ENCODE measurements at places on chromosomes 5 and 9. TPM values are rescaled to one million over a fixed set of nuclear protein-coding genes. Genes with fewer than 3 reads are reported as not detected.

DNA sequence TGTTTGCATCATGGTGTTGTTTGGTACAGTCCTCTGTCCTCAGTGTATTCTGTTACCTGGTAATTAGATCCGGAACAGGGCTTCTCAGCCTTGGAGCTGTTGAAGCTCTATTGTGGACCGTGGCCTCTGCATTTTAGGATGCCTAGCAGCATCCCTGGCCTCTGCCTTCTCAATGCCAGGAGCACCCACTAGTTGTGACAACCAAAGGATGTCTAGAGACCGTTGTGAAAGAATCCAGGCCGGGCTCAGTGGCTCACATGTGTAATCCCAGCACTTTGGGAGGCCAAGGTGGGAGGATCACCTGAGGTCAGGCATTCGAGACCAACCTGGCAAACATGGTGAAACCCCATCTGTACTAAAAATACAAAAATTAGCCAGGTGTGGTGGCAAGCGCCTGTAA is 159.6 kb downstream of the CACNA1B start:
- no peak for DNase-seq

- DNase-seq: no peak
These were observed 11.5 kb downstream of the PDLIM4 start for GRCh38 chr5:132268769-132269551.

Gene NEURL1B
- total RNA-seq: 0.10 TPM

- no peak for DNase-seq
These were observed 209.8 kb downstream of the CWC27 start for GRCh38 chr5:64978546-64978945.

- no peak for DNase-seq
These were observed 25.3 kb downstream of the AP3B1 start for GRCh38 chr5:78269088-78269703.

DNA sequence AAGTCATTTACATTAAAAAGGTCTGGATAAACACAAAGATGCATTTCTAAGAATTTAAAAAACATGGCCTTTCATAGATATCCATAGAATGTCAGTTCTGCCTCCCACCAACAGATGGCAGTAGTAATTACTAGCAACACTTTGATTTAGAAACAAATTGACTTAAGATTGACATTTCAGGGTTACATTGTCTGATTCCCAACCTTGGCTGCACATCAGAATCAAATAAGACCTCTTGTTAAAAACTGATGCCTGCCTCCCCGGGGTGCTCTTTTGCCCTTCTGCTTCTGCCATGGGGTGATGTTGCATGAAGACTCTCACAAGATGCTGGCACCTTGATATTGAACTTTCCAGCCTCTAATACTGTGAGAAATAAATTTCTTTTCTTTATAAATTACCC is 146.2 kb upstream of the GPR151 start:
- DNase-seq: no peak

DNA sequence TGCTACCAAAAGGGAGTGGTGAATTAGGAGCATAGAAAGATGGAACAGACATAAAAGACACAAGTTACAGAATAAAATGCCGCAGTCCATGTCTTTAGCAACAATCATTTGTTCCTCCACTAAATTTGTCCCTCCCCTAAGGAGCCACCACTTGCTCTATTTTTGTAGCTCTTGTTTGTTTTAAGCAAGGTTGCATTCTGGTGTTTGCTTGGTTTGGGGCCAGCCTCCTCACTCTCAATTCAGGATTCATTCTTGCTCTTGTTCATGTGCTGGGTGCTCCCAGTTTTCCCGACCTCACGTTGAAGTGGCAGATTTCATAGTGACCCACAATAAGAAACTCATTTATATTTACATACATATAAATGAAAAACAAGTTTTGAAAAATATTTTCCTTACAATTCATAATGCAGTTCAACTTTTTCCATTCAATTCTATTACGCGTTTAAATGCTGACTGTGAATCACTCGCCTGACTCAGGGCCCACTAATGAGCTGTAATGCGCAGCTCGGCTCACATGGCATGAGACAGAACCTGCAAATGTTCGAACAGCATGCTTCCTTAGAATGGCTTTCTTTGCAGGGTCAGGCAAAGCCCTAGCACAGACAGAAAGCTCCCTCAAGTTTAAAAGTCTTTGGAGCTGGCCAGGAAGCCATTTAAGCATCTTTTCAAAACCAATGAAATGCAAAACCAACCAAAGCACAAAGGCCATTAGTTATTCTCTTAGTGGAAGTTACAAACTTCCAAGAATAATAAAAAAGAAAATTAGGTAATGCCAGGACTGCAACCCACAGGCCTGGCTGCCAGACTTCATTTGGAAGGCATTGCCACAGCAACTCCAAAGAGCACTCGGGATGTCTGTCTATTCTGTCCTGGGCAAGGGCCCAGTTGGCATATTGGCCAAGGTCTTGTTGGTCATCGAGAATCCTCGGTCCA is 41.7 kb downstream of the RETREG1 start:
- DNase-seq: no peak

DNA sequence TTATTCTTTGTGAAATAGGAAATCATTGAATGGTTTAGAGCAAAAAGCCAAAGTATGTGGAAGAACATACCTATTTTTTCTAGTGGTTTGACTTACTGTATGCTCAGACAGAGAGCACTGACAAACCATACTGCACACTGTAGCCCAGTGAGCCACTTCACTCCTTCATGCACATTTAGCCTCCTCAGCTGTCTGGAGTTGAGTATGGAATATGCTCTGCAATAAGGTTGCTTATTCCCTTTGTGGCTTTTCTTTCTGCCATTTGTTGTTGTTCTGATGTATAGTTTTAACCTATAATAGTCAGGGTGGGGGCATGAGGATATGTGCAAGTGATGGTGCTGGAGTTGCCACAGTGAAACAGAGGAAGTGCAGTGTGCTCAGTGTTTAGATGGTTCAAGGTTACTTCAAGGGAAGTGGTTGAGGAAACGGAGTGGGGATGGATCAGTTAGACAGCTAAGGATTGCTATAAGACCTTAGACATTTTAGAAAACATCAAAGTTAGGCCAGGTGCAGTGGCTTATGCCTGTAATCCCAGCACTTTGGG is 100.7 kb downstream of the CDC42SE2 start:
- no peak for DNase-seq

- DNase-seq: no peak
These were observed 1.2 kb upstream of the BTF3 start for GRCh38 chr5:73496984-73497457.

Gene ZBED3
- 8.0 TPM for total RNA-seq

Gene NTRK2
- total RNA-seq: not detected

Gene MAP3K1
- 10.6 TPM for total RNA-seq

Gene CCDC192
- not detected for total RNA-seq

Gene RXRA
- total RNA-seq: 11.0 TPM

DNA sequence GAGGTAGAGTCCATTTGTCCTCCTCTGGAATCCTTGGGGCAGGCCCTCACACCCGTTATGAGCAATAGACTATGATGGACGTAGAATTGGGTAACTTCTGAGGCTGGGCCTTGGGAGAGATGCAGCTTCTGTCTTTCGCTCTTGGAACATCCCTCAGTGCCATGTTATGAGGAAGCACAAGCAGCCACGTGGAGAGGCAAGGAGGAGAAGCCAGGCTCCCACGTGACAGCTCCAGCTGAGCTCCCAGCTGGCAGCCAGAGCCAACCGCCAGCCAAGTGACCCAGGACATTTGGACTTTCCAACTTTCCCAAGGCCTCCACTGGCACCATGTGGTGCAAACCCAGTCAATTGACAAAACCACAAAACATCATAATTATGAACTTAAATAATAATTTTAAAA is 43.0 kb upstream of the BOD1 start:
- no peak for DNase-seq

DNA sequence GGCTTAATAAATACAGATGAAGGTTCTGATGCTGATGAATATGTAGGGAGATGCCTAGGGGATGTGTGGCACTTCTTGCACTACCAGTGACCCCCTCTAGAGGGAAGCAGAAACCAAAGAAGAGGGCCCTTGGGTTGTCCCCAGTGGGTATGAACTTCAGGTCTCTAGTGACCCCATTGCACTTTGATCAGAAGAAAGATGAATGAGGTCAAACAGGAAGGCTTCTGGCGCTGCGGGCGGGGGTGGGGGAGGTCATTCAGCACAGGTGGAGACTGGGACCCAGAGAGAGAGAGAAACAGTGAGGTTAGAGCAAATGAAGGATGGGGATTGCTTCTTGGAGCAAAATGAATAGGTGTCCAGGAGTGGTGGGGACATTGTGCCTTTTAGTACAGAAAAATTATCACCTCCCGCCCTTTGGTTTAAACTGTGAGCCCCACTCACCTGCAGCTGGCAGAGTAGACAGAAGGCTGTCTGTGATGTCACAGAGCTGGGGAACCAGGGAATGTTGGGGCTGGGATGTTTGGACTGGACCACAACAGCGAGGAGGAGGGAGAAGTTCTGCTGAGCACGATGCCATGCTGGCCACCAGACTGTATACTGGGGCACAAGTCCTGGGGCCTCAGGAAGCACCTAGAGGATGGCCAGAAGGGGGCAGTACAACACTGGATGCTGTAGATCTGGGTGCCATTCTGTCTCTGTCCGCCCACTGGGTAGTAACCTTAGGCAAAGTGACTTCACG is at the start of gene TEX48:
TEX48 (minus strand) TSS at position 599 of the 739 bp plus-strand sequence. CDS start 10,469 bp downstream, outside the sequence.
- DNase-seq: peak; percentile 78

Gene TMEM215
- not detected for total RNA-seq

Gene GABRA1
- not detected for total RNA-seq

DNA sequence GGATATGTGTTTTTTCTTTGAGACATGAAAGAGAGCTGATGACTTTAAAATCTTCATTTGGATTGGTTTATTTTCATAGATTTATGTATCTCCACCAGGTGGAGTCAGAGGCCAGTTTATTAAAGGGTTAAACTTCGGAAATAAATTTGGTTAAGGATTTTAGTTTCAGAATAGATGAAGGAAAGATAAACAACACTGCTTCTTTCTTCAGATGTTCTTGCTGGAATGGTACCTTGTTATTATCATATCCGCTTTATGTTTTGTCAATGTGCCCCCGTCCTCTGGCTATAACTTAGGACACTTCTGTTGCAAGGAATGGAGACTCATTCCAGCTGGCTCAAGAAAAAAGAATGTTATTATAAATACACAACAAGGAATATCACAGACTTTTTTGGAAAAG is 81.2 kb downstream of the ALDH1A1 start:
- no peak for DNase-seq

DNA sequence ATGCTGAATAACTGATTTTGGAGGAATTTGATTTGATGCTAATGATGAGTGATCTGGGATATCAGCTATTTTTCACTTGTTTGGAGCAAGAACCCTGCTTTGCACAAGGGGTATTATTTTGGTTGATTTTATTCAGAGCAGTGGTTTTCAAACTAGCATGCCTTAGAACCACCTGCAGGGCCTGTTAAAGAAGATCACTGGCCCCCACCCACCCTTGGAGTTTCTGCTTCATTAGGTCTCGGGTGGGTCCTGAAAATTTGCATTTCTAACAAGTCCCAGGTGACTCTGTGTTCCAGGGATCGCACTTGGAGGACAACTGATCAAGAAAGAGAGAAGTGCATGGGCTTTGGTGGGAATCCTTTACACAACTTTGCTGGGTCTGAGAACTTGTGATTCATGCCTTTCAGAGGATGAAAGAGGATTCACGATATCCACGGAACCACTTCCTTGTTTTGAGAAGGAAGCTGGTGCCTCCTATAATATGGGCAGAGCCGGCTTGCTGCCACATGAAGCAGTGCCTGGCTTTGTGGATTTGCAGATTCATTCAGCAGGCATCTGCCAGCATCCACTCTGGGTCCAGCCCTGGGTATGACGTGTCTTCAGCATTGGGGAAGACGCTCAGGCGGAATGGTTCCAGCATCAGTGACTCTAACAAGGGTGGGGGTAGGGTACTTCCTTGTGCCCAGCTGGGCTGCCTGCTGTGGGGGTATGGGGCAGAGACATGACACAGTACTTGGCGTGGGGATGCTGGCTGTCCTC is 106.6 kb upstream of the PITX1 start:
- DNase-seq: no peak

GRCh38 chr5:178176791-178177190 is 10.4 kb downstream of the GMCL2 start:
- no peak for DNase-seq

Gene ARL10
- total RNA-seq: 12.1 TPM

Gene GALT
- total RNA-seq: 42.4 TPM
